ENCODE measurements at places on chromosomes 4 and X. TPM values are rescaled to one million over a fixed set of nuclear protein-coding genes. Genes with fewer than 3 reads are reported as not detected.

TMSB15B gene
- 0.60 TPM for total RNA-seq

USP51 gene
- 1.4 TPM for total RNA-seq

GRCh38 chr4:168978001-168978700, 31.9 kb downstream of the CBR4 start:
- H3K4me1 ChIP-seq = no peaks in the 10 kb centered on the region
- no peak overlapping the region for H3K27ac ChIP-seq

- no peak for DNase-seq
- H3K4me1 ChIP-seq = no peaks in the 10 kb centered on the region
- H3K27me3 ChIP-seq = no peaks in the 10 kb centered on the region
These were observed 32.9 kb downstream of the CCKAR start for GRCh38 chr4:26457412-26457811.

MAGEA9 gene
- not detected for total RNA-seq
